ENCODE measurements at places on chromosomes 5 and 9.
A peak's percentile ranks its signal among the peaks of the same experiment; 100 is the strongest.

DNA sequence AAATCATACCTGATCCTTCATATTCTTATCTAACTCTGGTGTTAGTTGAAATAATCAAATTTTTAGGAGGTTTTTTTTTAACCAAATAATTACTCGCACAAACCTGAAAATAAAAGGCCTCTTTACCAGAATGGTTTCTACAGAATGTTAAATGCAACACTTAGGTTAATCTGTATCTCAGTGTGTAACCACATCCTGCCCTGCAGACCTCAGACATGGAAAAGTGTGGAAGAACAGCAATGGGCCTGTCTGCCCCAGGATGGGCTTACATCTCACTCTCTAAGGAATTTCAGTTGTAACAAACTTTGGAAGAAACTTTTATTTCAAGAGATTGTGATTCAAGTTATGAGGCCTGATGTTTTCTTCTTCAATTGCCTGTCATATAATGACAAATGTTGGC lies 32.5 kb upstream of the MIER3 start:
- DNase-seq = no peak

GRCh38 chr9:135251996-135252760 lies 164.7 kb downstream of the OLFM1 start:
- no peak for DNase-seq

- DNase-seq = no peak
These were observed 22.2 kb upstream of the SLC9A3 start for GRCh38 chr5:546376-546908.

DNA sequence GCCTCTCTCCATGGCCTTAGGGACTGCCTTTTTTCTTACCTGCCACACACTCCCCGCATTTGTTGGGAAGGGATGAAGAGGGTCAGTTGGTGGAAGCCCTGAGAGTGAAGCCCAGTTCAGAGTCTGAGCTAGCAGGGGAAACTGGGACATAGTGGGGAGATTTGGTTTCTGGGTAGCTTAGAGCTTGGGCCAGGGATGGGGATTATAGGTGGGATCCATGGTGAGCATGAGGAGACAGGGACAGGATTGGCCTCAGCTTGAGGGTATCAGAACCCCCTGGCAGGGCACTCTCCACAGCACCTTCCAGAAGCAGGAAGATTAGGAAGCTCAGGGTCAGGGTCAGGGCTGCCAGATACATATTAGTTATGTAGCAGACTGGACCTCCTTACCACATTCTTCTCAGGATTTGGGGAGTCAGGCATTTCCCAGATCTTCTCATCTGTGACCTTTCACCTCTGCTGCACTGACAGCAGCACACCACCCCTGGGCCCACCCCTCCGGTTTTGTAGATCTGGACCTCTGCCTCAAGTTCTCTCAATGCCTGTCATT lies 17.9 kb downstream of the OR13J1 start:
- no peak for DNase-seq

DNA sequence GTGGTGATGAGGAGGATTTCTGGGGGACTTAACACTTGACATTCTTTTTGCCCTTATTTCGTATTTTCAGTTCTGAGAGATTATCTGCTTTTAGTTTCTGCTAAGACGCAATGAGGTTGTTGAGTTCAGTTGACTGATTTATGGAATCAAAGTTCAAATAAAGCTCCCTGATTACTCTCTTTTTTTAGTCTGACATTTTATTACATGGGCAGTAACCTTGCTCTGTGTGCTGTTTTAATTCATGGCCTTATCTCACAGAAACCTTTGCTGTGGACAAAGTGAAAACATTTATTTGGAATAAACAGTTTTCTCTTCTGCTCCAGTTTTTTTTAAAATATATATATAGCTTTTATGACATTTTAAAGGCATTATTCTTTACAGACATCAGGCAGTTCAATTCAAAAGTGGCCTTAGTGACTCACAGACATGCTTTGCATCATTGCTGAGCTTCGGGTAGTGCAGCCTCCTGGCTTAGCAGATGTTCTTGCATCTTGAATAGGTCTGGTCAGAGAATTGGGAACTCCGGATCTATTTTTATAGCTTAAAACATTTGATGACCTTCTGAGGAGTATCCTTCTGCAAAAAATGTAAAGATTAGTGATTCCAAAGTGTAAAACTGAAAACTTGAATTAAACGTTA lies 162.9 kb downstream of the FAM170A start:
- peak; percentile 20 for DNase-seq

DNA sequence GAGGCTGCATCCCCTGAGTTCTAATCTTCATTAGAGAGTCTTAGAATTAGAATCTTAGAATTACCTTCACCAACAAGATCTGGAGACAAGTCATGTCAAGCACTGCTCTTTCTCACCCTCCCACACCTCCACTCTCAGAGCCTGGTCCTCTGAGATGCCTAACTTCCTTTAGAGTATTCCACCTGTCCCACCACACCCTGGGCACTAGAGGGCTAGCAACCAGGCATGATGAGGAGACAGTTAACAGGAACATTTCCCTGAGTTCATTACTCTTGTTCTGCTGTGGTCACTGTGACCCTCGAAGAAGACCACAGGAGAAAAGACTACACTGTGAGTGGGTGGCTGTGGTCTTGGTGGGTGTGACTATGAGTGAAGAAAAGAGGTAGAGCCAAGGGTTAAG lies 25.2 kb upstream of the MAP1B start:
- DNase-seq = no peak

DNA sequence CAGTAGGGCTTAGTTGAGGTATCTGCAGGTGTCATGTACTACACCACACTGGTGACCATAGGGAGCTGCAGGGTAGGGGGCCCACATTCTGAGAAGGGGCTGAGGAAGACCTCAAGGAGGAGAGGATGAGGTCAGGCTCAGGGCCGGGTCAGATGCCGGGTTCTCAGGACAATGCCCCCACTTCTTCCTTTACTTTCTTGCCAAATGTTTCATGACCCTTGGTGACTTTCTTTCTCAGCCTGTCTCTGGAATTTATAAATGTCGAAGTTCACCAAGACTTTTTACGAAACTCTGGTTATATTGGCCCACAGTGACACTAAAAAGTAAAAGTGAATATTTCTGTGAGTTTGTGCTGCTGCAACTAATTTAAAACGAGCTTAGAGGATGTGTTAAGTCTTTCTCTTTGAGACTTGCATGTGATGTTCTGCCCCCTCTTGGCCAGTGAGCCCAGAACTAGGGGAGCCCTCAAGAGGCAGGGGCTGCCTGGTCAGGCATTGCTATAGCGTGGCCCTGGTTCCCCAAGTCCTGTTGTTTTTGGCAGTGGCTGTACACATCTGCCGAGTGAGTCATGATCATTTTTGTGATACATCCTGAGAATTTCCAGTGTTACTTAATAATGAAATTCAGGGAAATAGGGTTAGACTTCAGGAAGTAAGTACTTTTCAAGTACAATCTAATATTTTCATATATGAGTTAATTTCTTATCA lies 11.2 kb downstream of the ACO1 start:
- DNase-seq = peak; percentile 97

GRCh38 chr9:100084128-100084453 lies 14.7 kb downstream of the ERP44 start:
- no peak for DNase-seq

GRCh38 chr5:149730620-149731331 lies 666 bp downstream of the PPARGC1B start:
- peak; percentile 20 for DNase-seq

DNA sequence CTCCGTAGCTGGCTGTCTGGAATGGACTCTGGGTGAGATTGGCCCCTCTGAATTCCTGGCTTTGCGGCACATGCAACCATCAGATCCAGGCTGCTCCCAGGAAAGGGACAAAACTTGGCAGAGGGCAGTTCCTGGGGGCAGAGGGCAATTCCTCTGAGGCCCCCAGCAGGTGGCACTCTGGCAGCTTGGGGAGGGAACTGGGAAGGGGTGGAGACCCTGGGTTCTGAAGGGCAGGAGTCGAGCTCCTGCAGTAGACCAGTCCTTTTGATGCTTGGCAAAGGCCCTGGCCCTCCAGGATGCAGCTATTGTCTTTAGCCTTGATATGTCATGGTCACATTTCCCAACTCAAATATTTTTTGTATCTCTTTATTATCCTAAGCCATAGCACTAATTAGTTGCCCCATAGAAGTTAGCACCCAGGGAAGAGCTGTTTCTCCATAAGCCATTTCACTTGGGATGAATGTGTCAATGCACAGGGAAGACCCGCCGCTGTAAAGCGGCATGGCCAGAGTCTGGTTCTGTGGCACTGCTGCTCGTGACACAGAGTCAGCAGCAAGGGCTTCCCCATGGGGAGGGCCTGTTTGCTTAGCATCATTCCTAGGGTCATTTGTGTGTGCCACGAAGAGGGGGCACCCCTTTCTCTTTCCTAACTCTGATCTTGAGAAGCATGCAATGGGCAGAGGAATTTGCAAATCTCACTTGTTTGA lies 51.2 kb upstream of the CDK20 start:
- DNase-seq = no peak

DNA sequence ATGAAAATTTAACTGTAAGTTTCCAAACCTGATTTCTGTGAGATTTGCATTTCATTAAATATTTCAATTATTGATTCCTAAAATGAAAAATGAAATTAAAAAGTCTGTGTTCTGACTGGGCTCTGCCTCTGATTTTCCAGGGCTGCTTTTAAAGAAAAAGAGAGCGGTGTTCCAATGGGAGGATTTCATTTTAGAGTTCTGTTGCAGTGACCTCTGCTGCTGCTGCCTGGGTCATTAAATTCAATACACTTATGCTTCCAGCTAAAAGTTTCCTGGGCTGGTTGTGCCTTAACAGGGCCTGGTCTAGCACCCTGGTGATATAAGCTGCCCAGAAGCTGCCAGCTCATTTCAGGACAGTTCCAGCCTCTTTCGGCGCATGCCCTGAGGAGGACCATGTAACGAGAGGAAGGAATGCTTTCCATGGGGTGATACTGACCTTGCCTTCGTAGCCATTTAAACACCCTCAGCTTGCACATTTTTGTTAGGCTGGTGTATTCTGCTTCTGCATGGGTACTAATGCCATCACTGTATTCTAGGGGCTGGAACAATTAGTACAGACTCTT lies 93.3 kb downstream of the TMEM174 start:
- DNase-seq = no peak

DNA sequence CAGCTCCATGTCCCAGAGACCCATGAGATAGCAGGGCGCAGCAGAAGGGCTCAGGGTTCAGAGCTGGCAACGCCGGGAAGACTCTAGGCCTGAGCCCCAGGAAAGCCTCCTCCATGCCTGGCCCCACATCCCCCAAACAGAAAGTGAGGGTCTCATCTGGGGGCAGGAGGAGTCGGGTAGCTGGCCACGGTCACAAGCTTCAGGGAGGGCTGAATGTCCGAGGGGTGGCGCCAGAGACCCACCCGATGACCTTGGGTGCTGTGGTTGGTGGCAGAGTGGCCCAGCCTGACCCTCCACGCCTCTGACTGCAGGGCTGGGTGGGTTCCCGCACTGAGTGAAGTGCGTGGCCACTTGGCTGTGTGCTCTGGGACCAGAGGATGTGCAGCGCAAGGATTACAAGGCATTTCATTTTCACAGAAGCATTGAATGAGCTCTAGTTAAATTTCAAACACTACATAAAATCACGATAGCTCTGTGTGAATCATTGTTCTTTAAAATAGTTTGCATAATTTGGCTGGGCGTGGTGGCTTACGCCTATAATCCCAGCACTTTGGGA lies 3.0 kb downstream of the C8G start:
- DNase-seq = no peak

- peak; percentile 83 for DNase-seq
These were observed 6.6 kb downstream of the ANKDD1B start for GRCh38 chr5:75617736-75618352.

DNA sequence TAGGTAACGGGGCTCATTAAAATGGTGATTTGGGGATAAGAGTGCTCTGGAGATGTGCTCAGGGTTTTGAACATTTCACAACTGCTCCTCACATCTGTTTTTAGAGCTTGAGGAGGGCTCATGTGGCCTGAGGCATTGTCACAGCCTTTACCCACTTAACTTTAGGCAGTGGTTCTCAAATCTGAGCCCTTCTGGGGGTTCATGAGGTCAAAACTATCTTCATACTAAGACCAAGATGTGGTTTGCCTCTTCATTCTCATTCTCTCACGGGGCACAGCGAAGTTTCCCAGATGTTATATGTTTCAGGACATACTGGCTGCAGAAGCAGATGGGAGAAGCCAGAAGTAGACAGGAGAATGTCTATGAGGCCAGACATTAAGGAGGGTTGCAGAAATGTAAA lies 38.4 kb downstream of the STXBP1 start:
- no peak for DNase-seq

DNA sequence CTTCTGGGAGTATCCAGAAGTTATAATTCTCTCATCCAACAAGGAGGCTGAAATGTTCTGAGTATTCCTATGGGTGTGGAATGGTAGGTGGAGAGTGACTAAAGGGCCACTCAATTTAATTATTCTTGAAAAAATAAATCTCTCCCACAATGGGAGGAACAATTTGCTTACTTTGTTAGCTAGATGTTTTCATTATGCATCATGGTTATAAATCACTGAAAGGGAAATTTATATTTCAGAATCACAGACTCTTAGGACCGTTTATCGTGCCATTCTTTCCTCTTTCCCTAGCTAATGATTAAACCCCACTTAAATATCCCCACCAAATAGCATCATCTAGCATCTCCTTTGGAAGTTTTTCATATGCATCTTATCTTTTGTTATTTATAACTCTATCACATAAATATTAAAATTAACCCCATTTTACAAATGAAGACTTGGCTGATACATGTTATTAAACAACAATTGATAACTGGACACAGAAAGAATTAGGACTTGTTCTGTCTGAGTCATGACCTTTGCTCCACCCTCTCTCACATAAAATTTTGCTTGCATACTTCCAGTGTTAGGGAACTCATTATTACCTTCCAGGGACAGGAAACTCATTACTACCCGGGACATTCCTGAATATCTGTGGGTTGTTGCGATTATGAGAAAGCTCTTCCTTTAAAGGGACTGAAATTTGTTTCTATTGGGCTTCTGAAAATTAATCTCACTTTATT lies 94.9 kb upstream of the NMUR2 start:
- DNase-seq = no peak

DNA sequence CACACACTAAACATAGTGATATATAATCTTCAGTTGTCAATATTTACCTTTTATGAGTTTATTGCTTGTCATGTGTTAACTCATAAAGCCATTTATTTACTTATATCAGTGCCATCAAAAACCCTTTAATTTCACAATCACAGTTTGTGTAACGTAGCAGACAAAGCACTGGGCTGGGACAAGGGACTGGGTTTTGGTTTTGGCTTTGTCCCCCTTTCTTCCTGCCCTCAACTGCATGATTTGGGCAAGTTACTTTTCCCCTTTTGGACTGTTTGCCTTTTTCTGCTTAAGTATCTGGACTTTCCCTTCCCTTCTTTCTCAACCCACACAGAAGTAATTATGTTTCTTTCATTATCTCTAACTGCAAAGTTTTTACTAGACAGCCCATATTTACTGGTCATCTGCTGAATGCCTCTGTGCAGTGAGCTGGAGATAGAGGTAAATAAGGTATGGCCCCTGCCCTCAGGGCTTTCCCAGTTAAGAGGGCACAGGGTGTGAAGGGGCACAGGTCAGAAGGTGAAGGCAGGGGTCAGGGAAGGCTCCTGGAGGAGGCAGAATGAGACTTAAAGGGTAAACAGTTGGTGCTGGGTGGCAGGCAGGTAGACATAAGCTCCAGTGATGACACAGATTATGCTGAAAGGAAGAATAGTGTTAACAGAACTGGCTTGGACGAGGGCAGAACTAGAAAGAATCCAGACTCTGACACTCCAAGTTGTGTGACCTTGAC lies 14.8 kb upstream of the NR3C1 start:
- DNase-seq = no peak

- DNase-seq = no peak
These were observed 17.5 kb upstream of the IQGAP2 start for GRCh38 chr5:76385540-76385939.
